ENCODE measurements at places on chromosomes 6 and 20.

GRCh38 chr6:21137700-21138335 lies 455.7 kb upstream of the SOX4 start:
- DNase-seq: no peak

DNA sequence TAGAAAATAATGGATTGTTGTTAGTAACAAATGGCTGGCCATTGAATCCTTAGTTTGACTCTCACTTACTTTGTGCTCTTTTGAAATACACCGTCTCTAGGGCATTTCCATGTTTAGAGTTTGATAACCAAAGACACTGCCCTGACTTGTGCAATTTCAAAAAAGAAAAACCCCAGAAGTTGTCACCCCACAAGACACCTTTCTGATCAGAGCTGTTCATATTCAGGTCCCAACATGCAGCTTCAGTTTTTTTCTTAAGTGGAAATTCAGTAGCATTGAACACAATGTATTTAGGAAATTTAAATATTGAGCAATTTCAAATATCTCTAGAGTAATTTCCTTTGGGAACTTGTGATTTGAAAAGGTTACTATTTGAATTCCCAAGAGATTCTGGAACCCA lies 19.4 kb downstream of the CRYBG1 start:
- DNase-seq: no peak

DNA sequence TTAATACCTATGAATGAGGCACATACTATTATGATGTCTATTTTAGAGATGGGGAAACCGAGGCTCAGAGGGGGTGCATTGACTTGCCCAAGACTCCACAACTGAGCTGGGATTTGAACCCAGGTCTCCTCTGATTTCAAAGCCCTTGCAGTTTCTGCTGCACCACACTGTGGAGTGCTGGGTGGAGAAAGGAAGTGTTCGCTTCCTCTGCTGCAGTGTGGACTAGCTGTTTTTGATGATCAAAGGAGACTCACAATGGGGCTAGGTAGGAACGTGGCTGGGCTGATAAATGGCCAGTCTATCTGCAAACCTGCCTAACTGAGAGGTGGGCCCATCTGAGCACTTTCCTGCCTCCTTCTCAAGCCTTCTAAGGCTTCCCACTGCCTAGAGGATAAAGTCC lies 87.2 kb downstream of the CD40 start:
- DNase-seq: no peak

GRCh38 chr20:63552481-63553249 lies 1.3 kb upstream of the FNDC11 start:
- no peak for DNase-seq

GRCh38 chr6:45430590-45431202 lies 53.0 kb upstream of the SUPT3H start:
- no peak for DNase-seq

DNA sequence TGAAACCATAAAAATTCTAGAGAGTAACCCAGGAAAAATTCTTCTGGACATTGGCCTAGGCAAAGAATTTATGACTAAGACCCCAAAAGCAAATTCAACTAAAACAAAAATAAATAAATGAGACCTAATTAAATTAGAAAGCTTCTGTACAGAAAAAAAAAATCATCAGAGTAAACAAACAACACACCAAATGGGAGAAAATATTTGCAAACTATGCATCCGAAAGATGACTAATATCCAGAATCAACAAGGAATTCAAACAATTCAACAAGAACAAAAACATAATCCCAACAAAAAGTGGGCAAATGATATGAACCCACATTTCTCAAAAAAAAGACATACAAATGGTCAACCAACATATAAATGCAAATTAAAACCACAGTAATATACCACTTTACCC lies 242.6 kb upstream of the CDYL start:
- DNase-seq: no peak

DNA sequence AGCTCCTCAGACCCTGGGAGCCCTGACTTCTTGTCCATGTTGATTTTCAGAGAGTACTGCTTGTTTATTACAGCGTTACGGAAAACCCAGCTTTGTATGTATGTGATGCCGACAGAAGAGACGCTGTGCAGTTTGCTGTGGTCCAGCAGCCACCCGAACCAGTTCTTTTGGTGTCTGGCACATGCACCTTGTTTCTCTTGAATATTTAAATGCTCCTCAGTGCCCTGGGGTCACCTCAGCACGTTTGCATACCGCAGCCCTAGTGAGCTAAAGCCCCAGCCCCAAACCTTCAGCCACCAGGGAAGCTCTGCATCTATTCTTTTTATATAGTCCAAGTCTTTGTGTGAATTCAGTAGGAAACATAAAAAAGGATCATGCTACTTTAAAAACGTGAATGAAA lies 39.9 kb downstream of the AFDN start:
- no peak for DNase-seq

DNA sequence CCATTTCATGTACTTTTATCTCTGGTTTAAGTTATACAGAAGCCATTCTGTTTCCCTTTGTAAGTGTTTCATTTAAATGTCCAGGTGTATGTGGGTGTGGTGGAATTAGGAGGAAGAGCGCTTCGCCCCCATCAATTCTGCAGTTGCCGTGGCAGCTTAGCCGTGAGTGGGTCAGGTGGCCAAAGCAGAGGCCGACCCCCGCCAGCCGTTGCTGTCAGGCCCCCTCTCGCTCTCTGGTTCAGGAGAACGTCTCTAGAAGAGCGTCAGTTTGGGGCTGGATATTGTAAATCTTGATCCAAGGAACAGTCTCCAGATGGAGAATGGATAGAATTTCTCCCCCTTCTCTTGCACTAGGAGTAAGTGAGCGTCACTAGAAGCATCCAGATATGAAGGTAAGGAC lies 367.4 kb downstream of the FOXA2 start:
- no peak for DNase-seq

- DNase-seq: no peak
Measured at GRCh38 chr6:126110512-126111270, 124.4 kb downstream of the TRMT11 start.

DNA sequence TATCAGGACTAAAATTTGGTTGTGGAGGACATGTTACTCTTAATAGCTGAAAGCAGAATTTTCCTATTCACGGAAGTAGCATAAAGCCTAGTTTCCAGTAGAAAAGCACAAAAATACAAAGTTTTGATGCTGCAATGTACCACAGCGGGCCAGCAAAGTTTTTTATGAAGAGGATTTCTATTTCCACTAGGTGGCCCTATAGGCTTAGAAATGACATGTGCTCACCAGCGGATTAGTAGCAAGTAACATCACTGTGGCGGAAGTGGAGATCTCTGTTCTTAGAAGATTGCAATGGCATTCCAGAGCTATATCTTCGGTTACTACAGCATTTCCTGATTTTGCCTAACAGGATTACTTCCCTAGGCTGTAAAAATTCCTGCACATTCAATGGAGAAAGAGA lies 1219.0 kb upstream of the EYS start:
- peak; percentile 20 for DNase-seq

DNA sequence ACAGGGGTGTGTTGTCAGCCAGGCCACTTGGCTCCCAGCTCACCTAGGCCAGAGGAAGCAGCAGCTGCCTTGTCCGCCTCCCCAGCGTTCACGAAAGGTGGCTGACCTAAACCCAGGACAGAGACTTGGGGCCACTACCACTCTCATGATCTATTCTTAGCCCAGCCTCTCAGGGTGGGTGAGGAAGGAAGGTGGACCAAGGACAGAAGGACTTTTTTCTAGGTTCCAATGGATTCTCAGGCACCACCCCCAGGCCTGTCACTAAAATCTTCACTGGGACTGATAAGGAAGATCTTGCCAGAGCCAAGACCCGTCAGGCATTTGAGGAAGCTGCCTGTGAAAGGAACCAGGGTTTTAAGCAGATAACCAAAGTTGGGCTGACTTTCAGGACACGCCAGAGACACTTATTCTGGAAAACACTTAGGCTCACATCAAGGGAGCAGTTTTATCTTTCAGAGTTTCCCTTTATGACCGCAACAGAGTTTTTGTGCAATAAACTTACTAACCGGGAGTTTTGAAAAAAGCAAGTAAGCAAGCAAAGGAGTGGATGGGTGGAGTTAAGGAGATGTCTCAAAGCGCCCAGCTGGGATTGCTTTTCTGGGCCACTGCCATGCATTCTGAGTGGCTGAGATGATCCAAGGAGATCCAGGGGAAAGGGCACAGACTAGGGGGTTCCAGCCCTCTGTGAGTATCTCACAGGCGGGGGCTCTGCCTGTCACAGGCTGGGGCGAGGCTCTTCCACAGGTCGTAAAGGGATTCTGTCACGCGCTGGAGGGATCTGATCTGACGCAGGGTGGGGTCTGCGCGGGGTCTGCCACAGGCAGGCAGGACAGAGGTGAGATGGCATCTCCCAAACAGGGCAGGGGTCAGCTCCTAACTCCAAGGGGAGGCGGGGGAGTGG lies 989 bp downstream of the FITM2 start:
- peak; percentile 37 for DNase-seq

GRCh38 chr20:58466729-58467571 lies 48.2 kb downstream of the APCDD1L start:
- DNase-seq: no peak

GRCh38 chr6:147434516-147434915 lies 74.0 kb upstream of the SAMD5 start:
- DNase-seq: no peak

DNA sequence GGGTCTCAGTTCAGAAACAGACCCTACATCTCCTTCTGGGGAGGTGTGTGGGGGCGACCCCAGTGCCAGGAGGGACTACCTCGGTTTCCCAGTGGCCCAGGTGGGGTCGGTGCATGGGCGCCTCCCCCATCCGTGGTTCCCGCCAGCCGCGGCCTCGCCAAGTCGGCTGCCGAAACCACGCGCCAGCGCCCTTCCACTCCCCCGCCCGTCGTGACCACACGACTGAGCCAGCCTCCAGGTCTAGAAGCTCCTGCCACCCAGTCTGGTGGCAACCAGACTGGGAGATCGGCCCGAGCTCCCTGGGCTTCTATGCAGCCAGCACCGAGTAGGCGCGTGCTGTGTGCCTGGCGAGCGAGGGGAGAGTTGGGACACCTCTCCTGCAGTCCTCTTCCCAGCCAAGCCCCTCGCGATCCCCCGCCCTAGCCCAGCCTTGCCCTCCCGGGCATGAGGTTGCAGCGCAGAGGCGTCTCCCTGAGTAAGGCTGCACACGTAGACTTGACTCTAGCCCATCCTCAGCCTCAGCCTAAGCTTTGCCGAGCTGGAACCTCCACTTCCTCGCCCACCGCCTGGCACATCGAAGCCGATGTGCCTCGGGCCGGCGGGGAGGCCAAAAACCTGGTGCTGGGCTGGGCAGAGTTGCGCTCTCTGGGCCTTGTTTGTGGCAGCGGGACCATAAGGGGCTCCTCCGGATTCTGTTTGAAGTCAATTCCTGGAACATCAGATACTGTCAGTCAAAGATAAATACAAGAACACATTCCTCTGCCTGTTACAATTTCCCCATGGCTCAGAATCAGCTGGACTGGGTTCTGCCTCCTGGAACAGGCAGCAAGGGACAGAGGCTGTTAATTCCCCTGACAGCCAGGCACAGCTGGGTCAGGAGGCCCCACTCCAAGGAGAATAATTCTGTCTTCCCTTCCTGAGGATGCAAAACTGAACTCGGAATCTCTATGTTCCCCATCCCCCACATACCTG lies 1.5 kb upstream of the CPNE5 start:
- no peak for DNase-seq

DNA sequence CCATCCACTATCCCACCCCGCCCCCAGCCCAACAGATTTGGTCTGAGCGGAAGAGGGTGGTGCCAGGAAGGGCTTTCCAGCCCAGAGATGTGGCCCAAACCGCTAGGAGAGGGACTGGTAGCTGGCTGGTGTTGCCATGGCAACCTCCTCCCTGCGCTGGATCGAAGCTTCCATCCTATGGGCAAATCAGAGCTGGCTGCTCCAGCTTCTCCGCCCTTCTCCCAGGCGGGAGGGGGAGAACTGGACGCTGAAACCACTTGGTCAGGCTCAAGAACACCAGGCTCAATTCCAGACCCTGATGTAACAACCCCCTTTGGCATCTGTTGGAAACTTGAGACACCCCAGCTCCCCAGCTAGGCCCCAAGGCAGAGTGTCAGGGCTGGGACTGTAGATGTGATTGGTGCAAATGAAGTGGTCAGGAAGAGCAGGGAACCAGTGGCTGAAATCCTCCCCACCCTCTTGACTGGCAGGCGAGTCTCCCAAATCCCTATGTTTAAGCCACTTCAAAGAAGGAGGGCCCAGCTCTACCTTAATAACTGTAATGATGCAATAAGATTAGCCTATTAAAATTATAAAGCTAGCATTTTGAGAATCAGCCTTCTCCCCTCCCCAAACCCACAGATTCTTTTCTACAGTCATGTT lies 4.2 kb downstream of the RIMS4 start:
- no peak for DNase-seq

DNA sequence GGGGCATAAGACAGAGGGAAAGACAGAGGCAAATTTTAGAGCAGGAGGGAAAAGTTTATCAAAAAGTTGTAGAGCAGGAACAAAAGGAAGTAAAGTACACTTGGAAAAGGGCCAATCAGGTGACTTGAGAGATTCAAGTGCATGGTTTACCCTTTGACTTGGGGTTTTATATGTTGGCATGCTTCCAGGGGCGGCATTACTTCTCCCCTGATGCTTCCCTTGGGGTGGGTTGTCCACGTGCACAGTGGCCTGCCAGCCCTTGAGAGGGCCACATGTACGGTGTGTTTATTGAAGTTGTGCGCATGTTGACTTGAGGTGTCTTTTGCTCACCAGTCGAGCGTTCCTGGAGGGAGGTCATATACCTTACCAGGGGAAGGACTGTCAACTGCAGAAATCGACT lies 259.5 kb upstream of the JARID2 start:
- DNase-seq: no peak

- no peak for DNase-seq
Measured at GRCh38 chr20:11522366-11522741, 395.3 kb upstream of the BTBD3 start.

DNA sequence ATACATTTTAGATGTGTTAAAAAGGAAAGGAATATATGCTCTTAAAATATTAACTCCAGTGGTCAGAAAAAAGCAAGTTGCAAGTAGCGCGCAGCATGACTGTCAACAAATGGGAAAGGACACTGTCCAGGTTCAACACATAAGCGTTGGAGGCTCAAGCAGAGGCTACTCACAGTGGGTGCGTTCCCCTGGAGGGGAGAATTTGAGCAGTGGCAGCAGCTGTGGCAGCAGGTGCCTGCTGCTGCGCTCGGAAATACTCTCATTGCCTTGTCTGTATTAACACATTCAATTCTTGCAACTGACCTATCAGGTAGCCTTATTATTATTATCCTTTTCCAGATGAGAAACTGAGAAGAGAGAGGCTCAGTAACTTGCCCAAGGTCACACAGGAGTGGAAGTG lies 21.9 kb upstream of the CCN6 start:
- DNase-seq: no peak

DNA sequence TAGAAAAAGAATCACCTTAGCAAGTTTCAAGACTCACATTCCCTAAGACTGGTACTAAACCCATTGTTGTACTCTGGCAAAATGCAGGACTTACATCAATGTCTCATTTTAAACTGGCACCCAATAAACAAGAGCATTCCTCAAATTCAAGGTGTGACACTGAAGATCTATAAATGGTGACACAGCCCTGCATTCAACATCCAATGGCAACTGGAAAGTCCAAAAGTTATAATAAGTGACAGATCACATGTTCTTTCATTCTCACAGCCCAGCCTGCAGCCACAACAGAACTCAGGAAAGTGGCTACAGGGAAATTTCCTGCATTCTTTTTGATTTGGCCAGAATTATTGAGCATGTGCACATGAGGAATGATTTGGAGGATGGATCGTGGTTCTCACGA lies 57.5 kb downstream of the MBOAT1 start:
- no peak for DNase-seq

- no peak for DNase-seq
Measured at GRCh38 chr6:118764766-118765165, 113.4 kb upstream of the CEP85L start.

- DNase-seq: no peak
Measured at GRCh38 chr6:44309092-44309491, 4.1 kb downstream of the AARS2 start.
